ENCODE measurements at places on chromosomes 2 and 18. TPM values are rescaled to one million over a fixed set of nuclear protein-coding genes. Genes with fewer than 3 reads are reported as not detected.

Gene TRIM43
- not detected for total RNA-seq

Gene LRP2
- total RNA-seq = 0.02 TPM

GRCh38 chr2:218273908-218274249, 3.6 kb downstream of the PNKD start:
- no peak for DNase-seq

DNA sequence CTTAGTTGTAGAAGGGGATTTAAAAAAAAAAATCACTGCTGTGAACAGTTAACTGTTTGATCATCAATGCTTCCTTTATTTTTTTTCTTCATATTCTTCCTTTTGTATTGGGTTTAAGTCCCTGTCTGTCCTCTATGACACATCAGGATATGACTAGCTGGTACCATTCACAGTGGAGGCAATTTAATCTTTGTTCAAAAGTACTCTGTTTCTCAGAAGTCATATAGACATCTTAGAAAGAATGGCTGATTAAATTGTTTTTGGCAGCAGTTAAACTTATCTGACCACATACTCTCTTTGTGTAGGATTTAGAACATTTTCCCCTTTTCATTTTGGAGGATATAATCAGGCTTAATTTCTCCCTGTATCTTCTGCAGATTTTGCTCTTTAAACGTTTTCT, 807.8 kb upstream of the CDH2 start:
- DNase-seq = no peak

Gene ZSWIM2
- total RNA-seq = not detected

- DNase-seq = peak; percentile 74
Observed at GRCh38 chr2:162073888-162074631, at the start of gene DPP4. TSS of gene DPP4 (minus strand) at chr2:162074215. CDS start at chr2:162073981, 234 bp downstream.

DNA sequence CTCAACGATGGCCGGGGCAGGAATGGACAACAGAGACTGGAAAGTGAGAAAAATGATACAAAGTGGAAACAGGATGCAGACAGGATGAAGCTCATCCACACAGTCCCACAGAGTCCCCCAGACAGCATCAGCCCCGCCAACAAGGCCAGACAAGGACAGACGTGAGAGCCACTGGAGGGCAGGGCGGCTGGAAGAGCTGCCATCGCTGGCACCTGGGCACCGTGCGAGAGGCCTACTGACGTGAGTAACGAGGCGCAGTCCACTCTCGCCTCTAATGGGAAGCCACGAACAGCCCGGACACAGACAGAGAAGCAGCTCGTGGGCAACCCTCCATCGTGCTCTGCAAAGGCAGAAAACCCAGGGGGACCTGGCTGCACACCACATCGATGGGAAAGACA, 17.1 kb downstream of the HDAC4 start:
- no peak for DNase-seq

Gene OR6B2
- not detected for total RNA-seq

Gene CENPA
- total RNA-seq = 38.1 TPM

Gene MYO5B
- total RNA-seq = 0.27 TPM

GRCh38 chr2:157194844-157195243, 62.7 kb upstream of the GALNT5 start:
- no peak for DNase-seq

DNA sequence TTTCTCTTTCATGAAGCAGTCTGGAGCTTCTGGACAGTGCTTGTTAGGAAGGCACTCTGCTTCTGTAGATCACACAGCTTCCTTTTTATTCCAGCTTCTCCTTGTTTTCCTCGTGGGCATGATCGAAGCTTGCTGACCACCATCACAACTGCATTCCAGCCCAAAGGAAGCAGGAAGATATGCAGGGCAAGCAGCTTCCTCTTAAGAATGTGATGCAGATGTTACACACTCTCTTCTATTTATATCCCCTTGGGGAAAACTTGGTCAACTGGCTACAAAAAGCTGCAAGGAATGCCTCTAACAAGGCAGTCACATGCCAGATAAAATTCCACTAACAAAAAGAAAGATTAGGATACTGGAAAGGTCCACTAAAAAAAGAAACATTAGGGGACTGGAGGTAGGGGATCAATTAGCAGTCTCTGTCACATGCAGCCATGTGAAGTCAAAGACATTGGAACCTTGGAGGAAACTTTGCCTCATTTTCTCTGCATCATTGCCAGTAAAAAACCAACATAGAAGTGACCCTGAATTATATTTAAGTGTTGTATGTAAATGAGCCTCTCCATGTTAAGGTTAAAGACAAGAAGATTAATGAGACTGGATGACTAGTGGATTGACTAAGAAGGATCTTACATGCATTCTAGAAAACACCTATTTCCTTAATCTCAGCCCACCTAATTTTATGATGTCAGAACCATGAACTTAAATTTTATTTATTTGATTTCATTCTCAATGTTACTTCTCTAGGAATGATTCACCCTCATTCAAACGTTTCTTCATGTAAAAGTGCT, 98.3 kb downstream of the NAB1 start:
- no peak for DNase-seq

- DNase-seq = no peak
Observed at GRCh38 chr18:50193796-50194630, 934 bp downstream of the MYO5B start.

Gene SLC19A3
- not detected for total RNA-seq

- DNase-seq = no peak
Observed at GRCh38 chr2:40546439-40547191, 94.7 kb upstream of the SLC8A1 start.

Gene C2orf66
- total RNA-seq = not detected

- DNase-seq = no peak
Observed at GRCh38 chr2:104856086-104856972, 2.4 kb downstream of the POU3F3 start.

DNA sequence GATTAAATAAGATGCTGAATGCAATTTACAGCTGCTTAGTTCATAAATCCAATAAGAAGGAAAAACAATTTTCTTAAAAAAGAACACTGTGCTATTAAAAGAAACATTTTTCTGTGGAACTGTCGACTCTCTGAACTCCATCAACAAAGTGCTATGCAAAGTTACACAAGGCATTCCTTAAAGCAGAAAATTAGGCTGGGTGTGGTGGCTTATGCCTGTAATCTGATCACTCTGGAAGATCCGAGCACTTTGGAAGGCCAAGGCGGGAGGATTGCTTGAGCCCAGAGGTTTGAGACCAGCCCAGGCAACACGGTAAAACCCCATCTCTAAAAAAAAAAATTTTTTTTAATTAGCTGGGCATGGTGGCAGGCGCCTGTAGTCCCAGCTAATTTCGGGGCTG, 13.0 kb downstream of the MCM6 start:
- DNase-seq = no peak

Gene DSG4
- total RNA-seq = not detected

GRCh38 chr2:219494952-219495530, 3.6 kb upstream of the GMPPA start:
- no peak for DNase-seq

DNA sequence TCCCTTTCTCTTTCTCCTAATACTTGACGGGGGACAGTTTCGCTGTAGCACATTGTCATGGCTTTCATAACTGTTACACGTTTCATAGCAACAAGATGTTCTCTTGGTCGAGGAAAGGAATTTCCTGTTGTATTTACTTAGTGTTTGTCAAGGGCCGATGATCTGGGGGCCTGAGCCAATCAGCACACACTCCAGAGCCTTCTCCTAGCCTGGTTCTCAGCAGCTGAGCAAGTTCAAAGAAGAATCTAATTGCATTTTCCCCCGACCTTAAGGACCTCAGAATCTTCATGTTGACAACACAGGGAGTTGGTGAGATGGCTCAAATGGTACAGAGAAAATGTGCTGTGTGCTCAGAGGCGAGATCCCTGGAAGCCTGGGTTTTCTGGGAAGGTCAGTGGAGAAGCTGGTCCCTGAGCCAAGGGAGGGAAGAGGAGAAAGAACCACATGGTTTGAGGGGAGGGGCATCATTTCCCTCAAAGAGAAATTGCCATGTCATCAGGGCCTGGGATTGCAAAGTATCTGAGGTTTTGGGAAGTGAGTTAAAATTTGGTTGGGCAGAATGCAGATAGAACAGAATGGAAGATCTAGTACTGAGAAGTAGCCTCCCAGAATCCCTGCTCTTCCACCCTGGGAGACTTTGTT, 76.9 kb upstream of the AGAP1 start:
- DNase-seq = no peak

DNA sequence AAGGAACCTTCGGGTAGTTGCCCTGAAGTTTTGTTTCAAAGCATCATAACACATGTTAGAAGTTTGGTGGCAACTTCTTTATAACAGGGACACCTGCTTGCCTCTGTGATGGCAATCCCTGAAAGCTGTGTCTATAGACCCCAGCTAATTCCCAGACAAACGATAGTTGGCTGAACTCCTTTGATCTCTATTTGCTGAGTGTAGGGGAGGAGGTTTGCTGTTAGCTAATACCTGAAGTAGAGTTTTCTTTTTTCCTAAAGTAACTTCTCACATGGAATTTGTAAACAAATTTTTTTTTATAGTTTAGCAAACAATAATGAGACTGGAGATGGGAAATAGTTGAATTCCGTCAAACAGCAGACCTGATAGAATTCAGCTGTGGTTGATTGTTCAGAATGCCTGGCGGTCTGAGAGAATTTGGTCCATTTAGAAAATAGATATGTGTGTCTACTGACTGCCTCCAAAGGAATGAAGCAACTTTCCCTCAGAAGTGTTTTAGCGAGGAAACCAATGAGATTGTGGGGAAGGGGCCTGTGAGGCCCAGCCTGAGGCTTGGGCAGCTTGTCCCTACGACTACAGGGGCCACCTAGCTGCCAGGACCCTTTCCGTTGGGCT, 123.5 kb upstream of the EPAS1 start:
- no peak for DNase-seq

Gene CRYBA2
- not detected for total RNA-seq

Gene ARMC9
- 2.0 TPM for total RNA-seq

Gene MGAT4A
- 95.6 TPM for total RNA-seq

DNA sequence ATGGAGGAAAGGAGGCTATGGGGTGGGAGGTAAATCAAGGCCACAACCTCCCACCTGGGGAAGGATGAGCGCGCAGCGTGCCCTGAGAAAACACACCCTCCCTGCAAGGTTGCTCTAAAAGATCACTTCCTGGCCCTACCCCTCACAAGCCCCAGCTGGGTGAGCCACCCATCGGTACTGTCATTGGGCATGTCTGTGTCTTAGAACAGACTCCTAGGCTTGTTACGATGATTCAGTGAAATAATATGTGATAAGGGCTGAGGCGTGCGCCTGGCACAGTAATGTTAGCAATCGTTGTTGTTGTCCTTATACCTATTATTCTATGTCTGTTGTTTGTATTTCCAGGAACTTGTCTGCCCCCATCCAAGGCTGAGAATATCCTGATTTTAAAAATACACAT, 175.1 kb downstream of the ZFP36L2 start:
- DNase-seq = no peak

DNA sequence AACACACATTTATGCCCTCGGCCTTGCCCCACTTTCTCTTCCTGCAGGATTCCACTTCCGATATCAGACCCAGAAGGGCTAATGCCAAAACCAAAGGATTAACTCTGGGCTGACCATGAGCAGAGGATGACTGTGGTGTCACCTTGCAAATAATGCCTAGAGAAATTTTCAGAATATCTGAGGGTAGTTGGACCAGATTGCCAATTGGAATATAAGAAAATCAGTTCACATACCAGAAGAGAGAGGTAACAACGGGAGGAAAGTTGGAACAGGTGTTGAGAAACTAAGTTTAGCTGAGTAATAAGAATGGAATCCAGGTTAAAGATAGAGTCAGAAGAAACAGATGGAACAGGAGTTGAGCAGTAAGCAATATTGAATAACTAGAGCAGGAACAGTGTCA, 232.7 kb upstream of the UBE2E3 start:
- DNase-seq = no peak

Gene KATNAL2
- 0.88 TPM for total RNA-seq

DNA sequence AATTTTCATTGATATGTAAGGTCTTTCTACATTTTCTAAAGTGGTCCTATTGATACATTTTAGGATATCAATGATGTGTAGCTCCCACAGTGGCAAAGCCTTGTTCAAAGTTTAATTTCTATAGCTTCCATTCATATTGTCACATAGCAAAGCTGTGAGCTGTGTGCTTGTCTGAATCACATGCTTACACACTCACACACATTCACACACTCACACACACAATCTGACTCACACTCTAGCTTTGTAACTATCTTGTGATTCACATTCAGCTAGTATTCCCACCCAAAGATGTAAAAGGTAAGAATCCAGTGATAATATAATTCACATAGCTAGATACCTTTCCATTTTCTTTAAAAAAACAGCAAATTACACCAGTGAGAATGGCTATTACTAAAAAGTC, 58.7 kb downstream of the MAPRE2 start:
- DNase-seq = no peak

- DNase-seq = no peak
Observed at GRCh38 chr2:8402222-8402621, 279.6 kb upstream of the ID2 start.

DNA sequence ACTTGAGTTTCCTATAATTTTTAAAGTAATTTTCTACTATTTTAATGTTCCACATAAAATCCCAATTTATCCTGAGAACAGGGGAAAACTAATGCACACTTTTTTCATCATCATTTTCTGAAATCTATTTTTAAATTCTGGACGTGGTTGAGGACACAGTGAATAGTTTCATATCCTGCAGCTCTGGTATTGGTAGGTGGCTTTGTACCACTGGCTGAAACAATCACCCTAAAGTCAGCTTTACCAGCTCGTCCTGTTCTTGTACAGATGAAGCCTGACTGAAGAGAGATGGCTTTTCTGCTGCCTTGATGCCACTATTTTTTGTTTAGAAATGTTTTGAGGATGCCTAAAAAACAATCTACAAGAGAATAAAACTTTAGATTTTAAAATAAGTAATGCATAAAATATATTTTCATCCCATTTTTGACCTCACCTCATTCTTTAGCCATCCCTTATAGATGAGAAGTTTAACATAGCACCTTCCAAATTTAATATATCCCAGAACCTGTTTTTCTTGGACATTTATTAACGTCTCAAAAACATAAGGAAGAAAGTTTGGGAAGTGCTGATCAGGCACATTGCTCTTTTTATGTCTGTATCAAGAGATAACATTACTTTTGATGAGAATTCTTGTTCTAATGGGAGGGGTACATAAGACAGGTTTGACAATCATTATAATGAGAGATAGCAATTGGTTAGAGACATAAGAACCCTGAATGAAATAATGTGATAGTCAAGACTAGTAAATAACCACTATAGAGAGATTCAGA, 80.9 kb downstream of the GALNT1 start:
- DNase-seq = no peak

DNA sequence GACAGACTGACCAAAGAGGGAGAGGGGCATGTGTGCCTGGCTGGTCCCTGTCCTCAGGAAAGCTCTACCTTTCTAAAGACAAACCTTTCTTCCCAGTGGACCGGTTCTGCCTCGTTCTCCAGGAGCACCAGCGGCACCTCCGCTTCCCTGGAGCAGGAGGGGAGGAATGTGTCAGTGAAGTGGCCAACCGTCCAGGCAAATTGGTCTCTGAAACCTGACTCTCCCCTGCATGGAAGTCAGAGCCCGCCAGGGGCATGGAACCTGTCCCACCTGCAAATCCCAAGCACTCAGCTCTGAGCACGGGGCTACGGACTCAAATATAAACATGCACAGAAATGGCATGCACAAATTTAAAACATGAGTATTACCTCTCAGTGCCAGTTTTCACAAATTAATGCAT, 62.9 kb downstream of the COL6A3 start:
- no peak for DNase-seq
